AML-193 (cell line): ENCODE measurements at places on chromosomes 4 and X.

DNA sequence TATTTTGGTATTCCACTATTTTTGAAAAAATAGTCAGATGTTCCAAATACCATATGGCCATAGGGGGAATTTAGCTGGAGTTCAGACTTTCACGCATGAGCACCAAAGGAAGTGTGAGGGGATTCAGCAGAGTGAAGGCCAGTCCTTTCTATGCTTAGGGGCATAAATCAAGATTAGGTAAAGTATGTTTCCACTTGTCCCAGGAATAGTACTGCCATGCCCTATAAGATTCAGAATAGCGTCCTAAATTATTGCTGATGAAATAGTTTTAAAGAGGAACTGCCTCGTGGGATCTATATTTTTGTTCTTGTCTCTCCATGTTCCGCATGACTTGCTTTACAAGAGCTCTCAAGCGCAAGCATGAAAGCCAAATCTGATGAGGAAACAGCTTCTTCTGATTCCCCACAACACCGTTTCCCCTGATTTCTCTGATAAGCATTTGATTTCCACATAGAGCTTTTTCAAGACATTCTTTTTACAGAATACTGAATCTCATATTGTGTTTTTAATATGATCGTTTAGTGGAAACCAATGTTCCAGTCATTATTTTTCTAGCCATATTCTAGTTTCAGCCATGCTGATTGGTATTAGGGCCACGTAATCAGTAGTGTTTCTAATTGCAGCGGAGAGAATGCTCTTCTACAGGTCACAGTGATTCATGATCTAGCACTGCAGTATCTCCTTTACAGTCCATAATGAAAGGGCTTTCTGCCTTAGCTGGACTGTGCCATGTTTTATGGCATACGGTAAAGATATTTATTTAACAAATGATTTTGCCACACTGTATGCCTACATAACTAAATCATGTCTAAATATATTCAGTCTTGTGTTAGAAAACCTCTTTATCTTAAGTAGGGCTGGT is 492.3 kb downstream of the CENPC start:
- no peak for DNase-seq

DNA sequence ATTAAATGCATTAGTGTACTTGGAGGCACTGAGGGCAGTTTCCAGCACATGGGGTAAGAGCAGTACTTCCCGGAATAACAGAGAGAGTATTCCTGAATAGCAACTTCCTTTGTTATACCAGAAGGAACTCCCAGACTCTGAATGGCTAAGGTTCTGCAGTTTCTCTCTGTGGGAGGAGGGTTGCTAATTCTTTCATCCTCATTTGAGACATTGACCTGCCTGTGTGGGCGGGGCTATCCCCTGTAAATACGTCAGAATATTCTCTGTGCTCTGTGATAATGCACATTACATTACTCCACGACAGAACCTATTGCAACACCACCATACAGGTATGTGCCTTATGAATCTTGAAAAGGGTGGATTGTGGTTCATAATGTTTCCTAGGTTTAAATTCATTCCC is 52.7 kb downstream of the SPINK2 start:
- no peak for DNase-seq

- DNase-seq: no peak
Measured at GRCh38 chr4:186104890-186105646, 564 bp downstream of the FAM149A start.

GRCh38 chr4:1927675-1928074 is 56.5 kb downstream of the NSD2 start:
- DNase-seq: no peak

DNA sequence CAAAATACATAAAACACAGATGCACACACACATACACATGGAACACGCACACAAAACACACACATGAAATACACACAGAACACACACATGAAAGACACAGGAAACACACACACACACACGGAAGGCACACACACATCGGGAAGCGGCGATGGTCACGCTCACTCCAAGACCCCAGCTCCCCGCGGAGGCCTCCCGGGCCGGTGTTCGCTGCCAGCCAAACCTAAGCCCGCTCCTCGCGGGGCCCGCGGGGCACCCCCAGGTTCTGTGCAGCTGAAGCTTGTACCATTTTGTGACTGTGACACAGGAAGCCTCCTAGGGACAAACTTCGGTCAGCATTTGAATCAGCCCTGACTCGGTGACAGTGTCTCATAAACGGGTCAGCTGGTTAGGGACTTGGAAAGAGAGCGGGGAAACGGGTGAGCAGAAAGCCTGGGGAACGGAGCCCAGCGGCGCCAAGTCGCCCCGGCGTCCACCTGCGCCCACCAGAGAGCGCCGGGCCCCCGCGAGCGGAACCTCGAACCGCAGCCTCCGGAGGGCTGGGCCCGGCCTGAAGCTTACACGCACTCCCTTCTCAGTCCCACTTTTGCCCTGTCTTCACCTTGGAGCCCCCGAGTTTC is 32.1 kb downstream of the F11 start:
- DNase-seq: no peak
